ENCODE measurements at places on chromosomes 7 and 10.

GRCh38 chr7:47352394-47352968 is 229.4 kb downstream of the TNS3 start:
- no peak for DNase-seq

- DNase-seq: no peak
These were observed 207.5 kb downstream of the KCND2 start for GRCh38 chr7:120480472-120480871.

DNA sequence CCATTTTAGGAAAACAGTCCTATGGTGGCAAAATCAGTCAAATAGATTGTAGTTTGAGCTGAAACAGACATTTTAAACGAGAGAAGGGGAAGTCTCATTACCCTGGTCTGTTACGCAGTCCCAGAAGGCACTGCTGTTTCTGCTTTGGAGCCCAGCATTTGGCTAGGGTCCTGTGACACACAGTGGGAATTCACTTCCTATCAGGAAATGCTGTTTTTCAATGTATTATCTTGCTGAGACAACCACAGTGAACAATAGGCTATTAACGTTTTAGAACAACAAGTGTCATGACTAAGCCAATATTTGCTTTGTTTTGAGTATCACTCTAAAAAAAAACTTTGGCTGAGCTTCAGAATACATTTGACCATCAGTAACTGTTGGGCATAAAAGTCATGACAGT is 74.1 kb downstream of the ADD3 start:
- DNase-seq: no peak

DNA sequence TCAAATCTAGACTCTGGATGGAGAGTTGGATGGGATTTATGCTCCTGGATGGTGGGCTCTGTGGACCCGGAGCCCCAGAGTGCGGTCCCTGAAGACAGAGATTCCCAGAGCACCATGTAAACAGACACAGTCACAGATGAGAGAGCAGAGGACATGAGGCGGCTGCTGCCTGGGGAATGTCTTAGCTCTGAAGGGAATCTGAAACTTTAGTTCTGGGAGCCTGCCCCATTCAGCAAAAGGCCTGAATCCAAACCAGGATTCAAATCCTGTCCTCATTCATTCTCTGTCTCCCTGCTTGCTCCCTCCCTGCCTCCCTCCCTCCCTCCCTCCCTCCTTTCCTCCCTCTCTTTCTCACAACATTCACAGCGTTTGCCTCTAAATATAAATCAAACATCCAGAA is 49.5 kb upstream of the CALD1 start:
- no peak for DNase-seq

DNA sequence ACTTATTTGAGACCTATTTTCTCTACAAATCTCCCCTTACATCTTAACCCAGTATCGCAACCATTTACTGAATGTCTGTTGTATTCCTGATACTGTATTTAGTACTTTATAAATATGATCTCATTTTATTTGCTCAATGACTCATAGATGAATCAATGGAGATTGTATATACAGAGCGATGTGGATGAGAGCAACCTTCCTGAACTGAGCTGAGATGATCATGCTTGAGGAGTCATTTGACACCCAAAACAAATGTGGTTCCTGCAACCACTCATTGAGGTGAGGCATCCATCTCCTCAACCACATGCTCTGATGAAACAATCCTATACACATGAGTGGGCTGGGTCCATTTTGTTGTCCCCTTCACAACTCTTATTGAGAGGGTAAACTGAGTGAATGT is 250.0 kb downstream of the CDC14C start:
- DNase-seq: no peak

DNA sequence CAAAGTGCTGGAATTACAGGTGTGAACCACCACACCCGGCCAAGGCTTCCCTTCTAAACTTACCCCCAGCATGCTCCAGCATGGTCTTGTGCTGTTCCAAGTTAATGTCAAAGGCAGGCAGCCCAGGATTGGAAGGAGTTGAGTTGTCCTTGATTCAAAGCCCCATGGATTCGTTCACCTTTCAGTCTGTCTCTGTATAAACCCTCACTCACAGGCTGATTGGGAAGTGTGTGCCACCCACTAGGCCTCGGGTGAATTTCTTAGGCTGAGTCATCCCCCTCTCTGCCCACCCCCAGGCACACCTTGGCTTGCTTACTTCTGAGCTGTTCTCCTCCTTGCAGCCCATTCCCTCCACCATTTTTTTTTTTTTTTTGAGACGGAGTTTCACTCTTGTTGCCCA is 13.3 kb upstream of the PRDX3 start:
- DNase-seq: no peak

DNA sequence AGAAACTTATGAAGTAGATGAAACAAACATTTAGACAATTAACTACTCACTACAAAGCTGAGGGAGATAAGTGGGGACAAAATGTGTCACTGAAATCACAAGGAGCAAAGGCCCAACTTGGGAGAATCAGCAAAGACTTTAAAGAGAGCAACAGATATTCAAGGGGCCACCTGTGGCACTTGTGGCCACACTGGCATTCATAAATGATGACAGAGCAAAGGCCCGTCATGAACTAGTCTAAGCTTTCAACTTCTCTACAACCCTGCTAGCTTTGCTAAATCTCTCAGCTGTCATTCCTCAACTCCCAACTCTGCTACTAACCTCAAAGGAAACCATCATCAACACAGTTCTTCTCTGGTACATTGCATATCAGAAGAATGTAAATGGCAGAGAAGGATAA is 178.4 kb downstream of the CPEB3 start:
- no peak for DNase-seq

All from CD4-positive, alpha-beta T cell treated with Interferon alpha-2 for 1 hour (primary cell).